Left ventricle myocardium inferior (tissue), 1 donor: ENCODE measurements at places on chromosomes 1 and 21.

DNA sequence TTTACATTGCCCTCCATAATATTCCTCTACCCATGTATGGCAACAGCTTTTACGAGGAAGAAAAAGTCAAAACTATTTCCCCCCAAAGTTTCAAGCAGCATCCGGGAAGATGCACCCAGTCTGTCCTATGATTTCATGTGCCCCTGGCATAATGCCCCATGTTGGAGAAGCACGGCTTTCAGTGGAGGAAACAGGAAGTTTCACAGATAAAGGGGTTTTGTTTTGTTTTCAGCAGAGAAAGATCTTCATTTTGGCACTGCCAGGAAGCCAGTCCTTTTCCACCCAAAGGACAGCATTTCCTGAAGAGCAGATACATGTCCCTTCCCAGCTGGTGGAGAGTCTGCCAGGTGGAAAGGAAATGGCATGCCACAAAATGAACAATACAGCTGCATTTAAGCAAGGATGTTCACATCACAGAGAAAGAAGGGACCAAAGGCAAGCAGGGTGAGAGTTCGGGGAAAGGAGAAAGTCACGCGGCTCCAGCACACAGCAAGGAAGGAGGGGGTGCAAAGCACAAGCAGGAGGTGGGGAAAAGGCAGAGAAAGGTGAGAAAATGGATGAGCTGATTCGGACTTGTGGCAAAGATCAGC, 95.3 kb upstream of the HIVEP3 start:
- DNase-seq, result no peak

GRCh38 chr1:36864182-36864822, 170.0 kb downstream of the GRIK3 start:
- no peak for DNase-seq

- DNase-seq, result no peak
Observed at GRCh38 chr21:34031835-34032370, 41.5 kb upstream of the MRPS6 start.

- no peak for DNase-seq
Observed at GRCh38 chr1:39003794-39004193, 12.7 kb downstream of the AKIRIN1 start.

DNA sequence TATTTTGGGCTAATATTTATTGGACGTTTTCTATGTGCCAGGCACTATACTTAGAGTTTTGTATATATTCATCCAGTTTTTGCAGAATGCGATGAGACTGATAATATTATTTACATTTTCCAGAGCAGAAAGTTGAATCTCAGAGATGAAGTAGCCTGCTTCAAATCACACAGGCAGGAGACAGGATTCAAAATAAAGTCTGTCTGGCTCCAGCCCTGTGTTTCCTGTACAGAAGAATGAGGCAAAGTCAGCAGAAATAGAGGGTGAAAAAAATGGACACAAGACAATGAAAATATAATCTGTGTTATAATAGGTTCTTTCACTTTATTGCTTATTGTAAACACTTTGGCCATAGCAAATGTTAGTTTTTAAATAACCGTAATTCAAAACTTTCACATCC, 107.2 kb downstream of the CYYR1 start:
- no peak for DNase-seq
